ENCODE measurements at places on chromosomes 7 and 10. TPM values are rescaled to one million over a fixed set of nuclear protein-coding genes. Genes with fewer than 3 reads are reported as not detected.

Gene BTBD16
- total RNA-seq, result not detected

Gene SPOCK2
- total RNA-seq, result 0.11 TPM

Gene NACAD
- 1.1 TPM for total RNA-seq

Gene MTG1
- 83.3 TPM for total RNA-seq

Gene LRRC17
- total RNA-seq, result 9.2 TPM

Gene NUTM2E
- 0.49 TPM for total RNA-seq

Gene CYP26C1
- 0.13 TPM for total RNA-seq

Measured in A673 (cell line).